ENCODE measurements at places on chromosomes 16 and 17.

GRCh38 chr17:59616253-59616920 is 3.3 kb upstream of the CLTC start:
- DNase-seq: no peak

GRCh38 chr16:6265968-6266367 is 1066.7 kb upstream of the RBFOX1 start:
- DNase-seq: no peak

- DNase-seq: no peak
Observed at GRCh38 chr16:83390759-83391158, 417.0 kb upstream of the HSBP1 start.

DNA sequence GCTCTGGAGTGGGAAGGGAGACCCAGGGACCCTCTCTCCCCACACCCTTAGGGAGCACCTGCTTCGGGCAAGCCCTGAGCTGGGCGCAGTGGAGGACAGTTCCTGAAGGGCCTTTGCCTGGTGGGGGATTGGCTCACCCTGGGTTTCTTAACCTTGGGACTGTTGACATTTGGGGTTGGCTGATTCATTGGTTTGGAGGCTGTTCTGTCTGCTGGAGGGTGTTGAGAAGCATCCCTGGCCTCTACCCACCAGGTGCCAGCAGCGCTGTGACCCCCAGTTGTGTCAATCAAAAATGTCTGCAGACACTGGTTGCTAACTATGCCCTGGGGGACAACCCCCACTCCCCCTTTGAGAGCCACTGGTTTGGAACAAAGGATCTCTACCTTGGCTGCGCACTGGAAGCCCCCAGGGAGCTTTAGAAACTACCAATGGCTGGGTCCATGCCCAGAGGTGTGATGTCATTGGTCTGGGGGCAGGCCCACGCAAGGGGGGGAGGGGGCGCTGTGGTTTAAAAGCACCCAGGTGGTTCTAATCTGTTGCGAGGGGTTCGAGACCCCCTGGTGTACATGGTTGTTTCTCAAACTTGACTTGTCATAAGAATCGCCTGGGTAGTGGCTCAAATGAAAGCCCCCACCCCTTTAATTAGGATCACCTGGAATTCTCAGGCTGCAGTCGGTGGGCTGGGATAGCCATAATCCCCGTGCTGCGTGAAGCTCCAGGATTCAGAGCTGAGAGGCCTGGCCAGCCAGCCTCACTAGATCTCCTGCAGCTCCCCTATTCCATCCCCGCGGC is 151.9 kb upstream of the GSE1 start:
- DNase-seq: no peak

DNA sequence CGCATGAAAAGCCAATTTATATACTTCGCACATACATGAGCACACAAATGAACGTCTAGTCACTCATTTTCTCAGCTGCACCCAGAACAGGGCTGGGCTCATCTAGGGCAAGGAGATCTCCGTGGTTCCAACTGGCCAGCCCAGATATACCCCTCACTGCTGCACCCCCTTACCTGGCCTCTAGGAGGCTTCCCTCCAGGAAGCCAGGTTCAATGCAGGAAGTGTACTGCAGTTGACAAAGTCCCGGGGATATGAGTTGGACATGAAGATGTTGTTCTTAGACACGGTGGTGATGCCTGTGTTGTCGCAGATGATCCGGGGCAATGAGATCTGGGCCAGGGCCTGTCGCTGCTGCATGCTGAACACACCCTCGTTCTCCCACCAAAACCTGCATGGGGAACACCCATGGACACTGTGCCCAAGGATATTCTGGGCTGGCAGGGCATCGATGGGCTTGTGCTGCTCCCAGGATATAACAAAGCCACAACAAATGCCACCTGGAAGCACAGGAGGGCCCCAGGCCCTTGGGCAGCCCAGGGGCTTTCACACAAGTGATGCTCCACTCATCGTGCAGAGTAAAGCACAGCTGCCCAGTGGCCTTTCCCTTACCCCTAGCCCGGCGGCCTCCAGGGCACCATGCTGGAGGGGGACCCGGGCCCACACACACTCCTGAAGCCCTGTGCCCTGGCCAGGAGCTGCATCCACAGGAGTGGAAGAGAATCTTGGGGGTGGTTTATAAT is 10.1 kb downstream of the MPO start:
- DNase-seq: no peak

- no peak for DNase-seq
Observed at GRCh38 chr17:73043686-73044581, 48.6 kb downstream of the SLC39A11 start.

DNA sequence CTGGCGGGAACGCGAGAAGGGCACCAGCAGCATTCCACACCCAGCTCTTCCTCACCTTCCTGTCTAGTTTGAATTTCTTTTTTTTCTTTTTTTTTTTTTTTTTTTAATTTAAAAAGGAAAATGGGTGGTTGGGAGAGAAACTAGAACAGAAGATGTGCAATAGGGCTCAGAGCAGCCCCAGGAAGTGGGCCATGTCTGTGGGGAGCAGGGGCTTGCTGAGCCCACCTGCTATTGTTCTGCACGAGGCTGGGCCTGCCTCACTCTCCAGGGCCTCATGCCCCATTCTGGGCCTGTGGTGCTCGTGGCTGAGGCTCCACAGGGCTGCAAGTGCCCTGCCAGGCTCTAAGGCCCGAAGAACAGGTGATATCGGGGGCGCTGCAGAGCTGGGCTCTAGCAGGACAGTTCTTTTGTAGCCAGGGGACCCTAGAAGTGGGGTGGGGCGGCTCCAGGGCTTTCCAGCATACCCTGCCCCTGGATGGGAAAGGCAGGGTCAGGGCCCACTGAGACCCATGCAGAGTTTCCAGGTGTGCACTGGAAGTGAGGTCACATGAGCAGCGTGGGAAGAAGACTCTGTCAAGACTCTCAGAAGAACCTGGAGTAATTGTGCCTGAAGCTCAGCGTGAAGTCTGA is 12.4 kb downstream of the MRPL27 start:
- DNase-seq: no peak

- no peak for DNase-seq
Observed at GRCh38 chr17:55830699-55831471, 80.0 kb downstream of the PCTP start.

- no peak for DNase-seq
Observed at GRCh38 chr17:65750631-65751115, 189.2 kb upstream of the AXIN2 start.
